Stimulated activated naive CD4-positive, alpha-beta T cell treated with Interleukin-2 at 50 U/mL for 16 hours (primary cell): ENCODE measurements at places on chromosomes 3 and 15.

DNA sequence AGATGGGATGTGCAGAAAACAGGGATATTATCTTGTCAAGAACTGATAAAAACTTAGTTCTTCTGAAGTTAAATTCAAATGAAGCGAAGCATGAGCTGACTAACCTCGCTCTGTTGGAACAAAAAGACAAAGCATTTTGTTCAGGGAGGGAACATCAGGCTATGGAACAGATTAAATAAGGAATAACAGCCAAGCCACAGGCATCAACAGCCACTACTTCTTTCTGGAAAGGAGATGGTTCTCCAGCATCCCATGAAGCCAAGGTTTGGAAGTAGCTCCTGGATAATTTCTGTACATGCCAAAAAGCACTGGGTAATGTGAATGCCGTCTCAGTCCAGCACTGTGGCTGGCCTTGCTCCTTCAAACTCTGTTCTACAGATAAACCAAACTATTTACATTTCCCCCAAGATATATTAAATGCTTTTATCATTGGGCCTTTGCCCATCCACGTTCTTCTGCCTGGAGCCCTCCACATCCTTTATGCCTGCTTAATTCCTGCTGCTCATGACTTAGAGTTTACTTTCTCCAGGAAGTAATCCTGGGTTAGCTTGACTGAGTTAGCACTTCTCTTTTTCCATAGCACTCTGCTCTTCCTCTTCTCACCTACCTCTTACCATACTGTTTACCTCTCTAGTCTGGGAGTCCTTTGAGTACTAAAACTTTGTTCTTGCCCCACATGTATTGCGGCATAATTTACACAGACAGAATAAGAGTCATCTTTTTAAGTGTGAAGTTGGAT is 232.0 kb downstream of the CLSTN2 start:
- DNase-seq, result no peak

DNA sequence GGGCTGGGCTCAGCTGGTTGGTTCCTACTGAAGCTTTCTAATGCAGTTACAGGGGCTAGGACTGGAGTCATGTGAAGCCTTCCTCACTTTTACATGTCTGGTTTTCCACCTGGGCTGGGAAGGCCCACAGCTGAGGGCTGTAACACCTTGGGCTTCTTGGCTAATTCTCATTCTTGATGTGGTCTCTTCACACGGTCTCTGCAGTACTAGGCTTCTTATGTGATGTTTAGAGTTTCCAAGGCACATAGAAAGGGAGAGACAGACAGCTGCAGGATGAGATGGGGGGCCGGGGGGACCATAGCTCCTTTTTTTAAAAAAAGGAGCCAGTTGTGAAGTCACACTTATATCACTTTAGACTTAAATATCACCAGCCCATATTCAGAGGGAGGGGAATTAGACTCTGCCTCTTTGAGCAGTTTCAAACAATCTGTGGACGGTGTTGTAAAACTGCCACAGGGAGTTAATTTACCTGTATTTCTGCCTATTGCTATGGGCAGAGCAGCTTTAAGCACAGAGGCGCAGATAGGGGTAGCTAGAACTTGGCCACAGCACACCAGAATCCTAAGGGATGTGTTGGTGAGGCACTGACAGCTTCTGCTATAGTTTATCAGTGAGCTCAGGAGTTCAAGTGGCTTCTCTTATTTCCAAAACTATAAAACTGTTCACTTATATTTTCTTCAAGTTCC is 46.7 kb downstream of the NKIRAS1 start:
- DNase-seq, result no peak

GRCh38 chr15:68416158-68416535 is 15.8 kb downstream of the ITGA11 start:
- DNase-seq, result no peak

DNA sequence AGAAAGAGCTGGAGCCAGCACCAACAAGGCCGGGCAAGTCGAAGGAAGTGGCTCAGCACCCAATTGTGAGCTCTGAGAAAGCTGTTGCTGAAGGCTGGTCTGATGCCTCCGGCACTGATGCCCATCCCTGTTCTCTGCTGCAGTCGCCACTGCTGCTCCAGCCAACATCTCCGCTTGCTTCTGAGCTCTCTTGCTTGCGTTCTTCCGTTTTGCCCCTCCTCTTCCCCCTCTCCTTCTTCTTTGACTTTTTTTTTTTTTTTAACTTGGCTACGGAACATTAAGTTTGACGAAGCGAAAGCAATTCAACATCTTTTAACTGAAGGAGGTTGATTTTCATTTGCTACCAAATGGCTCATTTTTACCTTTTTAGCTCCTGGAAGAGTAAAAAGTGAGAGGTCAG is 442.9 kb downstream of the MCTP2 start:
- DNase-seq, result no peak

- no peak for DNase-seq
Measured at GRCh38 chr15:43209059-43209824, 11.6 kb downstream of the EPB42 start.
